T47D (cell line): ENCODE measurements at places on chromosomes 3 and 15.

DNA sequence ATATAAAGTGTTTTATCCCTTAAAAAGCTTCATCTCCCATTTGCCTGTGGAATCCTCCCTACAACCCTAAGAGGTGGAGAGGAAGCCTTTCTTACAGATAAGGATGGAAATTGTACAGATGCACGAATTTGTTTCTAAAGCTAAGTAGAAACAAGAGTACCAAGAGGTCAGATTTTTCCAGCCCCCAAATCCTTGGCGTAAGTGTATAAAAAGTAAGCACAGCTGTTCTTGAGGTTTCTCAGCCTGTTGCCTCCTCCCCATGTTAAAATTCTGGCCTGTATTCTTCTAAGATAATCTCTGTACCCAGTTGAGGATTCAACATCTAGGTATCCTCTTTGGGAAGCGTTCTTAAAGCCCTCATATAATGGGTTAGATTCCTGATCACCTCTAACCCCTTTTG lies 34.9 kb downstream of the RAB7A start:
- DNase-seq: no peak

DNA sequence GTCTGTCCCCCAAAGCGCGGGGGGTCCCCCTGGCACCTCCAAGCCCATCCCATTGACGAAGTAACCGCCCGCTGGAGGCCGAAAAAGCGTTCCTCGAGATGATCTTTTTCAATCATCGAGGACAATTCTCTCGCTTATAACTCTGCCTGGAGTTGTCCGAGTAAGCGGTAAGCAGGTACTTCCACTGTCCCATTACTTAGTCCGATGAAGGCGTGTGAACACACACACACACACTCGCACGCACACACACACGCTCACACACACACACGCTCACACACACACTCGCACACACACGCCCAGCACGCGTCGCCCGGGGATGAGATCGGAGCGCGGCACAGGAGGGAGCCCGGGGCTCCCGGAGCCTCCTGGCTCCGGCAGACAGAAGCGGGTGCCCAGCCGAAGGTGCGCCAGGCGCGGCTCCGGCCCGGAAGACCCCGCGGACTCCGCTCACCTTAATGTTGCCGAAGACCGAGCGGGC lies 430 bp downstream of the SLCO2A1 start:
- DNase-seq: no peak

DNA sequence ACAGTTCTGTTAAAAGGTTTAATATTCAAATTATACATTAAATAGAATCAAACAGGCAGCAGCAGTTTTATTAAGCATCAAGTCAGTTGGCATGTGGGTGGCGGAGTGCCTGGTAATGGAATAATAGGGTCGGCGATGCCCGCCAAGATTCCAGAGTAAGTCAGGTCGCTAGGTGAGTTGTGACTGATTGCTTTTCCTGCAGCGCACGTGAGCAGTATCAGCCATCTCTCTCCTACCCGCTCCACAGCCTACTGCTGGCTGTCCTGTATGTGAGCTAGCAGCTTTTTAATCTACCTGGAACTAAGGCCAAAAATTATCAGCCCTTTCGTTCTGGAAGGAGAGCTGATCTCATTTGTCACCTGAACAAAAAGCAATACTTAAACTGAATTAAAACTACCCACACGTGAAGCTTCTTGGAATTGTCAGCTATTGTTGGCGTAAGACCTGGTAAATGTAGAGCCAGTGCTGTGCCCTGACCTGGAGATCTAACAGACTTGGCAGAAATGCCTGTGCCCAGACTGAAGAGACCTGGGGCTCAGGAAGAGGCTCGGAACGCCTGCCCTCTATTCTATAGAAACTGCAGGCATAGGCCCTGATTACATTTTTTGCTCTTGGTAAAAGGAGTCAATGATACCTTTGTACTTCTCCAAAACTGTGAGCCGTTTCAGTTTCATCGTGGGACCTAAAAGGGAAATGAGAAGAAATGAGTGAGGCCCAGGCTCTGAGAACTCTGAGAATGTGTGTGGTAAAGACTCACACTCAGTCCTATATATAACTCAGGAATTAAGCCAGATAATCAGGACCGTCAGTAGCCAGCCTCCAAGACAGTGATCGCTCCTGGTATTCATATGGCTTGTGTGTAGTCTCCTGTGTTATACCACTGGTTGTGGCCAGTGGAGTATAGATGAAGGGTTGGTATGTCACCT lies 21.9 kb downstream of the IDH3A start:
- DNase-seq: no peak

- no peak for DNase-seq
Observed at GRCh38 chr3:21056293-21056692, 694.7 kb downstream of the ZNF385D start.

DNA sequence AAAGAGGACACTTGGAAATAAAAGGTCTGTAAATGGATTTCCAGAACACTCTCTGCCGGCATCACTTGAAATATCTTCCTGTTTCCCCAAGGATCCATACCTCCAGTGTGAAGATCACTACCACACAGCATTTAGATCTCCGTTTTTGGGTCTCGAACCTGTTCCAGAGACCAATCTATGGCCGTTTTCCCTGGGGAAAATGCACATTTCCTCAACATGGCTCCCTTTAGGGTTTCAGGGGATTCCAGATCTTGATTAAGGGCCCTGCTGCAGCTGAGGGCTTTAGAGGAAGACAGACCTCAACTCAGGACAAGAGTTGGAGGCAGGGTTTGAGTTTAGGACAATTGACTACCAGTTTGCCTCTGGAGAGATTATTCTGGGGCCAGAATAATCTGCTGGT lies 2.1 kb downstream of the CTSH start:
- DNase-seq: no peak
